Small intestine (tissue), 16 donors: ENCODE measurements at places on chromosomes 11 and 22. TPM values are rescaled to one million over a fixed set of nuclear protein-coding genes. Genes with fewer than 3 reads are reported as not detected.

- no peaks in the 10 kb centered on the region for H3K27me3 ChIP-seq
- no peaks in the 10 kb centered on the region for H3K4me1 ChIP-seq
- H3K27ac ChIP-seq = no peak overlapping the region
- peak; percentile 8 for DNase-seq
- no peak overlapping the region for H3K4me3 ChIP-seq
- H3K36me3 ChIP-seq = no peaks in the 10 kb centered on the region
Observed at GRCh38 chr11:3095712-3096361, 38.6 kb upstream of the CARS1 start.

GRCh38 chr11:108853151-108853550, 188.3 kb downstream of the DDX10 start:
- H3K27ac ChIP-seq = no peak overlapping the region
- no peaks in the 10 kb centered on the region for H3K36me3 ChIP-seq
- no peak for DNase-seq
- no peak overlapping the region for H3K4me3 ChIP-seq

- H3K27me3 ChIP-seq = no peaks in the 10 kb centered on the region
- H3K27ac ChIP-seq = no peak overlapping the region
- no peak overlapping the region for H3K4me3 ChIP-seq
Observed at GRCh38 chr22:40138866-40139265, 38.9 kb upstream of the TNRC6B start.

GRCh38 chr11:7587712-7588111, 73.9 kb downstream of the PPFIBP2 start:
- H3K4me3 ChIP-seq = no peak overlapping the region
- no peak for DNase-seq
- H3K27ac ChIP-seq = no peak overlapping the region
- H3K36me3 ChIP-seq = no peaks in the 10 kb centered on the region

OOSP1 gene
- not detected for polyA plus RNA-seq
